GM23248 (cell line): ENCODE measurements at places on chromosomes 2 and 18. TPM values are rescaled to one million over a fixed set of nuclear protein-coding genes. Genes with fewer than 3 reads are reported as not detected.

DNA sequence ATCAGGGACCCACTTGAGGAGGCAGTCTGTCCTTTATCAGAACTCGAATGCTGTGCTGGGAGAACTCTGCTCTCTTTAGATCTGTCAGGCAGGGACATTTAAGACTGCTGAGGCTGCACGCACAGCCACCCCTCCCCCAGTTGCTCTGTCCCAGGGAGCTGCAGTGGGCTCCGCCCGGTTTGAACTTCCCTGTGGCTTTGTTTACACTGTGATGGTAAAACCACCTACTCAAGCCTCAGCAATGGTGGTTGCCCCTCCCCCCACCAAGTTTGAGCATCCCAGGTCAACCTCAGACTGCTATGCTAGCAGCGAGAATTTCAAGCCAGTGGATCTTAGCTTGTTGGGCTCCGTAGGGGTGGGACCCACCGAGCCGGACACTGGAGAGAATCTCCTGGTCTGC lies 11.8 kb upstream of the LHCGR start:
- no peak for DNase-seq

RBFA gene
- 23.4 and 28.2 TPM in 2 replicates for total RNA-seq

- DNase-seq, result peak; percentile 66
Measured at GRCh38 chr2:112048887-112049286, 6.2 kb upstream of the TMEM87B start.

ST6GAL2 gene
- not detected in 2 replicates for total RNA-seq

- no peak for DNase-seq
Measured at GRCh38 chr2:236744716-236745115, 175.1 kb downstream of the ACKR3 start.

DNA sequence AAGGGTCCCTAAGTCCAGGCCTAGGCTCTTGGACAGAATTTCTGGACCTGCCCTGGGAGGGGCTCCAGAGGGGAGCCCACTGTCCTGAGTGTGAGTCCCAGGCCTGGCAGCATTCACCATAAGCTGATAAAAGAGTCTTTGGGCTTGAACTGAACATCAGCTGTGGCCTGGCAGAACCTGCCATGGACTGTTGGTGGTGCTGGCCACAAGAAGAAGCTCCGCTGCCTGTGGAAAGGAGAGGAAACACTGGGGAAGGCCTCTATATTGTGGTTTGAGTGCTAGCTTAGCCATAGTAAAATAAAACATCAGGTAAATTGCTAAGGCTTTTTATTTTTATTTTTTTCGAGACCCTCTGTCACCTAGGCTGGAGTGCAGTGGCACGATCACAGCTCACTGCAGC lies 20.9 kb upstream of the BAZ2B start:
- DNase-seq, result no peak

DNA sequence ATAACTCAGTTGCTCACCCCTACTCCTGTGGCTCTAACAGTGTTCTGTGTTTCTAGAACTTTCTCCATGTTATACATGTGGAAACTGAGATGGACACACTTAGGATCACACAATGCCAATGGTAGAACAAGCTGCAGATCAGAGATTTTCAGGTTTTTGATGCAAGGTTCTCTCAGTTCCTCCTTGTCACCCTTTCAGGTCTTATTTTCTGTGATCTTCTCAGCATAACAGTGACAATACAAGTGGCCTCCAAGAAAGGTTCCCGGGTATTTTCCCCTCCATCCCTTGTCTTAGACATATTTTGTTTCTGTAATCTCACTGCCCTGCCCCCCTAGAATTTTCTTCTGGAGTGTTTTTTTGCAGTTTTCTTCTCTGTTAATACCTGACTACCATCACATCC lies 6.2 kb upstream of the MGAT5 start:
- no peak for DNase-seq

DNA sequence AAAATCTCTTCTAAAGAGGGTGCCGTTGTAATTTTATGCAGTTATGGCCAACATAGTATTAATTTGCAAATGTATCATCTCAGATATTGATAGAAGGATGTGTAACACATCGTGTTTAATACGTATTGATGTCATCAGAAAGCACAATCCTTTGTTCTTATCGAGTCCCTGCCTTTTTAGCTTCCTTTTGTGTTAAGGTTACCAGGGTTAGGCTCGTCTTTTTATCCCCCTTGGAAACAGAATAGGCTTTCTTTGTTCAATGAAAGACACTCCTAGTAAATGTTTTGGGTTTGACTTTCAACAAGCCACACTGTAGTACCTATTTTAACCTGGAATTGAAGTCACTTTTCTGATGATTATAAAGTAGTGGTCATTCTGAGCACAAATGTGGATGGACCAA lies 136.2 kb downstream of the WDR7 start:
- DNase-seq, result no peak

POTEJ gene
- not detected in 2 replicates for total RNA-seq

- peak; percentile 59 for DNase-seq
Measured at GRCh38 chr2:72108121-72108520, 39.5 kb downstream of the CYP26B1 start.

- peak; percentile 35 for DNase-seq
Measured at GRCh38 chr2:159904127-159904958, 106.3 kb upstream of the CD302 start.

DNA sequence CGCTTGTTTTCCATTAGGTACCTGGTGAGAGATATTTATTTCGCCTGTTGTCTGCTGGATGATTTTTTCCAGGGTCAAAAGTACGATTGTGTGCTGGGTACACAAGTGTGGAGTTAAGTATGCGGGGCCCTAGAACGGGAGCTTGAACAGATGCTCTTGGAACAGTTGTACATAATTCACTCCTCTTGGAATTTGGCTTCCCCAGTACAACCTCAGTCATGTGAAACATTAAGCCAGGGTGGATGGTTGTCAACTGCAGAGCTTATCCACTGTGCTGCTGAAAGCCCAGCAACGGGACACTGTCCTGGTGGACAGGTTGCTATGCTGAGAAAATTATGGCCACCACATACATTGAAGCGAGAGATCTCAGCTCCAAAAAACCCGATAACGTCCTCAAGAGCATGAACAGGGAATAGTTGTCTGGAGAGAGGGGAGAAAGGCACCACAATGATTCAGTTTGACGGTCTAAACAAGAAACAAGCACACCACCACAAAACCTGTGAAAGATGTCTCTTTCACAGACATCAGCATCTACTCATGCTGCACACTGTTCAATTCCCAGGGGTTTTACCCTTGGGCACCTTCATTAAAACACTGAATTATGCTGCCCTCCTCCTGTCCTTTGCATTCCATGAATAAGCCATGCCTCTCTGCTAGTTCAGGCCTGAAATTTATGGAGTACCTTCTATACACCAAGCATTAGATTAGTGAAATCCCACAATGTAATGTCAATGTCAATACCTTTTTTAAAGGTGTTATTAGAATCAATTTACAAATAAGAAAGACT lies 176.8 kb upstream of the TRIB2 start:
- no peak for DNase-seq

RNF25 gene
- total RNA-seq, result 31.7 and 37.4 TPM in 2 replicates

ZNF638 gene
- 75.0 and 83.0 TPM in 2 replicates for total RNA-seq

DNA sequence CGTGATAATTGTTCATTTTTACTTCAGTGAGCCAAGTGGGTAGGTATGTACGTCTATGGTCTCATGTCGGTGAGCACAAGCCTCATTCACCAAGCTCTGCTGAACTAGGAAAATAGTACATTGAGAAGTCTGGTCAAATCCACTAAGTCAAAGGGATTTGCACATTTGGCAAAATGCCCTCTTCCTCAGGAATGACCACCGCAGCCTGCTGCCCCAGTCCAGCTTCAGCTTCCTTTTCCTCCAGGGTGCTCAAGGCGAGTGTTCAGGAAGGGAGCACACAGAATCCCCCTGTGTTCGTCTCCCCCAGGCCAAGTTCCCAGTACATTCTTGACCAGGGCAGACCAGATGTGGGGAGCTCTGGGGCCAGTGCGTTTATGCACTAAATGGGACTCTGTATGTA lies 23.0 kb downstream of the TCF7L1 start:
- no peak for DNase-seq

KCNE4 gene
- 3.8 and 5.9 TPM in 2 replicates for total RNA-seq

TACR1 gene
- total RNA-seq, result 0.11 and 0.13 TPM in 2 replicates

DNA sequence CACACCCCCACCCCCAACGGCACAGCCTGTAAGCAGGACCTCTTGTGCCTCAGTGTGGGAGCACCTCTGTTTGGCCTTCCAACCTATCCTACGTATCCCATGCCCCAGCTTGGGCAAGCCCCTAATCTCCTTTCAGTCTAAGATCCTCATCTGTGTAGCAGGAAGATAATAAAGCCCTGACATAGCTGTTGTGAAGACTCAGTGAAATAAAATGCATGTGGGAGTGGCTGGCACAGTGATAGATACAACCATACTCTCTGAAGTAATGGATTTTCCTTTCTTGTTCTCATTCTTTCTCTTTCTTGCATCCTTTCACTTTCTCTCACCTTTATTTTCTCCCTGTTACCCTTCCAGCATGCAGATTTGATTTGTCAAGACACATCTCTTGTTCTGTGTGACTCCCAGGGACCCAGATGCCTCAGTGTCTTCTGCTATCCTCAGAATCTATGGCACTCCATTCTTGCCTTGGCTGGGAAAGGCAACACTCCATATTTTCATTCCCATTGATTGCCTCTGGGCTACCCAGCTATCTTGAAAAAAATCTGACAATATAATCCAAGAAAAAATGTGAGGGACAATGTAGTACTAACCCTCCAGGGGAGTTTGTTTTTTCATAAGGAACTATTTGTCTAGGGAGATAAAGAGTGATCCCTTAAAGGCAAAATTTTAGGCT lies 207.2 kb upstream of the SETBP1 start:
- DNase-seq, result peak; percentile 10

KCNS3 gene
- 2.7 and 2.9 TPM in 2 replicates for total RNA-seq

GRCh38 chr18:41617647-41618046 lies 337.4 kb upstream of the PIK3C3 start:
- no peak for DNase-seq

PRKAG3 gene
- total RNA-seq, result not detected in 2 replicates

DNA sequence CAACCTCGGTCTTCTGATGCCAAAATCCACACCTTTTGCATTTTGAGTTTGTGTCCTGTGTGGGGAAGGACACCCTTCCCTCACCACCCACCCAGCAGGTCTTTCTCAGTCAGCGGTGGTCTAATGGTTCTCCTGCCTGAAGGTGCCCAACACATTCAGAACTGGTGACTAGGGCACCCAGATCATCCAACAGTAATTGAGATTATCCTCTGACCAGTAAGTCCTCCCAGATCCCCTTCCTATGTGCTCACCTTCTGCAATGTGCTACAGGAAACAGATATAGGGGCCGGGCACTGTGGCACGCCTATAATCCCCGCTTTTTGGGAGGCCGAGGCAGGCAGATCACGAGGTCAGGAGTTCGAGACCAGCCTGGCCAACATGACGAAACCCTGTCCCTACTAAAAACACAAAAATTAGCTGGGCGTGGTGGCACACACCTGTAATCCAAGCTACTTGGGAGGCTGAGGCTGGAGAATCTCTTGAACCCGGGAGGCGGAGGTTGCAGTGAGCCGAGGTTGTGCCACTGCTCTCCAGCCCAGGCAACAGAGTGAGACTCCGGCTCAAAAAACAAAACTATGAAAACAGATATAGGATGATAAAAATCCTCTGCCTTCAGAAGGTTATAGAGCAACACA lies 56.2 kb downstream of the REEP1 start:
- no peak for DNase-seq

LGALSL gene
- 0.43 and 1.6 TPM in 2 replicates for total RNA-seq

- DNase-seq, result no peak
Measured at GRCh38 chr2:107308835-107309234, 422.9 kb upstream of the ST6GAL2 start.

GRCh38 chr2:99338029-99338585 lies 918 bp downstream of the EIF5B start:
- DNase-seq, result peak; percentile 45

DNA sequence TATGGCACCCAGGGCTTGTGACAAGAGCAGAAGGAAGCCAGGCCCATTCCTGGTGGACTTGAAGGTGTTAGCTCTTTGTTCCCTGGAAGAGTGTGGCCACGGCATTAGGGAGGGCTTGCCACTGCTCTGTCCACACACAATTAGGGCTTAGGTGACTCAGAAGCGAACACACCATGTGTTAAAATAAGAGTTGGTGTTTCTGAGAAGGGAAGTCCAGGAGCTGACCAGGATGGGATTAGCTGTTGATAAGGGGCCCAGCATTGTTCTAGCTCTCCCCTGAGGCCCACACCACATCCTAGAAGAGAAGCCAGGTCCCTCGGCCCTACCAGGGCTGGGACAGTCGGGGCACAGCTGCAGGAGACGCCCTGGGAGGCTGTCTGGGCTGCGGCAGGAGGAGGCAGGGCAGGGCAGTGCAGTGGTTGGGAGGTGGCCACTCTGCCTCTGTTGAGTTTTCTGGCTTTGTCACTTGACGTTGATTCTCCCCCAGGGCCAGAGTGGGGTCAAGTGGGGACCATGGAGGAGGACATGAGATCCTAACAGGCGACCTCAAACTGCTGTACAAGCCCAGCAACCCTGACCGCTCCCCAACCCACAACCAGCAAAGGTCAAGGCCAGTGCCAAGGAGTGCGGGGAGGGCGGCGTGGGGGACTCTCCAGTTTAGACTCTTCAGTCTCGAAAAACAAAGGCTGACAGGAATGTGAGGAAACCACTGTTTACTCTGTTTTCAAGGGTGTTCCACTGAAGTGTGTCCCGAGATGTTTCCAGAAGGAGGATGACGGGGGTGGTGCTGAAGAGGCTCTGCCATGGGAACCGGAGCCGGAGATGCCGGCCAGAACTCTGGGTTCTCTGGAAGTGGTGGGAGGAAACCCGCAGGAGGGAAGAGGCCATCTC lies 16.8 kb downstream of the GNLY start:
- peak; percentile 39 for DNase-seq

- no peak for DNase-seq
Measured at GRCh38 chr2:23118313-23118712, 266.7 kb upstream of the KLHL29 start.

DNA sequence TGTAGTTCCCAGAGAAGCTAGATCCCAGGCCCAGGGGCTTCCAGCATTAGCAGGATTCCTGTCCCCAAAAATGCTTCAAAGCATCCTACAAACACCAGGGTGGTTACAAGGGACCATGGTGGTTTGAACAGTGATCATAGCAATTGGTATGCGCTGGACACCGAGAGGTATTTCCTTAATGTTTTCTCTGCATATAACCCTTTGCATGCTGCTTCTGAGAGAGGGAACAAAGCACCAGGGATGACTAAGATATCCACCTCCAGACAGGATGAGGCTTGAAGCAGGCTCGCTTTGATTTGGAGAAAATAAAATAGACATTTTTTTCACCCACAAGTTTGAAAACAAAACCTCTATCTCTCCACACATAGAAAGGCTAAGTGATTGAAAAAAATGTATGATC lies 50.5 kb upstream of the TSPYL6 start:
- DNase-seq, result peak; percentile 48

ALPG gene
- not detected in 2 replicates for total RNA-seq

IRS1 gene
- 18.8 TPM in 2 replicates for total RNA-seq

CEBPZOS gene
- 13.2 and 19.0 TPM in 2 replicates for total RNA-seq

DNA sequence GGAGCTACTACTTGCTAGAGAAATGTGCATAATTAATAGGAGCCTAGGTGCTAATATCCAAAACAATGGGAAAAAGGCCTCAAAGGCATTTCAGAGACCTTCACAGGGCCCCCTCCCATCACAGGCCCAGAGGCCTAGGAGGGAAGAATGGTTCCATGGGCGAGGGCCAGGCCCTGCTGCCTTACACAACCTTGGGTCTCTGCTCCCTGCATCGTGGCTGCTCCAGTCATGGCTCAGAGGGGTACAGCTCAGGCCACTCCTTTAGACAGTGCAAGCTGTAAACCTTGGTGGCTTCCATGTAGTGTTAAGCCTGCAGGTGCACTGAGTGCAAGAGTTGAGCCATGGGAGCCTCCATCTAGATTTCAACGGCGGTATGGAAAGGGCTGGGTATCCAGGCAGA lies 429.2 kb downstream of the FIGN start:
- no peak for DNase-seq

SDC1 gene
- 32.5 and 33.1 TPM in 2 replicates for total RNA-seq
